ENCODE measurements at places on chromosomes 4 and X.

GRCh38 chr4:183348706-183349659 lies 26.8 kb upstream of the CLDN24 start:
- DNase-seq: peak; percentile 46

- DNase-seq: no peak
Measured at GRCh38 chr4:20015636-20016224, 236.0 kb upstream of the SLIT2 start.

- no peak for DNase-seq
Measured at GRCh38 chrX:125203737-125204578, 115.7 kb upstream of the TEX13C start.

DNA sequence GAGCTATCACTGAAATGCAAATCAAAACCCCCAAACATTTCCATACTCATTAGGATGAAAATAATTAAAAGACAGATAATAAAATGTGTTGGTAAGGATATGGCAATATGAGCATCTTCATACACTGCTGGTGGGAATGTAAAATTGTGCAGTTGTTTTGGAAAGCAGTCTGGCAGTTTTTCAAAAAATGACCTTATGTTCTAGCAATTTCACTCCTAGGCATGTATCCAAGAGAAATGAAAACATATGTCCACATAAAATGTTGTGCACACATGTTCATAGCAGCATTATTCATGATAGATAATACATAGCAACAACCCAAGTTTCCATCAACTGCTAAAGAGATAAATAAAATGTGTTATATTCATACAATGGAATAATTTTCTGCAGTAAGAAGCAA lies 14.8 kb upstream of the GPRASP2 start:
- DNase-seq: no peak

Data from stimulated activated CD8-positive, alpha-beta memory T cell treated with anti-CD3 and anti-CD28 coated beads, Interleukin-15, amount 100 ng/mL, for 48 hours (primary cell).